ENCODE measurements at places on chromosomes 5 and 9. TPM values are rescaled to one million over a fixed set of nuclear protein-coding genes. Genes with fewer than 3 reads are reported as not detected.

The ROPN1L gene
- total RNA-seq: 2.0 TPM

The PCDHA11 gene
- total RNA-seq: 31.7 TPM

The ITGA2 gene
- total RNA-seq: 3.7 TPM

The PCDHGC3 gene
- 45.7 TPM for total RNA-seq

The SEMA6A gene
- 37.1 TPM for total RNA-seq

The MAPK9 gene
- total RNA-seq: 54.6 TPM

The ABCA1 gene
- 23.6 TPM for total RNA-seq

The ESM1 gene
- total RNA-seq: 0.49 TPM

The SAPCD2 gene
- 1.5 TPM for total RNA-seq

The HBEGF gene
- 14.3 TPM for total RNA-seq

The LRRC19 gene
- total RNA-seq: under 0.01 TPM

The ALDOB gene
- not detected for total RNA-seq

The CD180 gene
- 0.25 TPM for total RNA-seq

The CCDC192 gene
- 0.25 TPM for total RNA-seq

The FIBCD1 gene
- total RNA-seq: 0.74 TPM

The RLN2 gene
- not detected for total RNA-seq

The SLCO4C1 gene
- total RNA-seq: 0.49 TPM

The S1PR3 gene
- total RNA-seq: 9.6 TPM

The LCNL1 gene
- 0.74 TPM for total RNA-seq

The PCDHA7 gene
- 8.1 TPM for total RNA-seq

The DRD1 gene
- total RNA-seq: 4.7 TPM
